LNCaP clone FGC (cell line): ENCODE measurements at places on chromosomes 6 and 20.

- no peak for DNase-seq
Observed at GRCh38 chr20:19539191-19539590, 218.9 kb upstream of the RIN2 start.

- no peak for DNase-seq
Observed at GRCh38 chr6:31836047-31836473, 8.5 kb downstream of the HSPA1B start.

DNA sequence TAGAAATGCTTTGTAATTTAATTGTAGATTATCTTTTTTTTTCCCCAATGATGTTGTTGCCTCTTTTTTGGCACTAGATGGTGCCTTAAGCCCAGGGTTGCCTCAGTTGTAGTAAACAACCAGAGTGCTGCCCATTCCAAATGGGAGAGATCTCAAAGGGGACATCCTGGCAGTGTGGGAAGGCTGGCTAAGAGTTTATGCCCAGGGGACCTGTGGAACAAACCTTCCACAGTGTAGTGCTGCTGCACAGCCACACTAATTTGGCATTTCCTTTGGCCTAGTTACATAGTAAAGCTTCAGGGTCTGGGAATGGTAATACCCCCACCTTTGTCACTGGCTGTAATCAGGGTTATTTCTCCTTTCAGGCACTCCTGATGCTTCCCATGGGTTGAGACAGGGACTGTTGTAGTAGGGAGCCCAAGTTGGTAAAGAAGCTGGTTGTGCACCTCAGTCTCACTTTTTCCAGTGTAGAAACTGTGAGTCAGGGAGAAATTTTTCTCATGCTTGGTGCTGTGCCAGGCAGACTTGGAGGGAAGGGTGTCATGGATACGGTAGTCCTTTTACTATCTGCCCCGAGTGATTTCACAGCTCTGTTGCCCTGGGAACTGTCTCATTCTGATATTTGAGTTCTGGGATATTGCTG, 177.8 kb upstream of the ECI2 start:
- DNase-seq: no peak

DNA sequence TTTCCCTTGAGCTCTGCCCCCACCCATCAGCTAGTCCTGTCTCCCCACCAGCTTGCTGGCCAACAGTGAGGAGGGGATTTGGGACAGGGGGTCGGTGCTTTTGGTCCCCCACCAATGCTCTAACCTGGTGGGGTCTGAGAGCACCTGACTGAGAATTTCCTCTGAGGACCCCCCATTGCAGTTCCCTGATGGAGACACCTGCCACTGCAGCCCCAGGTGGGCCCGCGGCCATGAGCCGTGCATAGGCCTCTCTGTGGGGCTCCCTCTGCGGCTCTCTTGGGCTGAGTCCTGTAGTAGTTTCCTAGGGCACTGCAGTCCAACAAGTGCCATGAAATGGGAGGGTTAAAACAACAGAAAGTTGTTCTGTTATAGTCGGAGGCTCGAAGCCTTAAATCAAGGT, 172.2 kb upstream of the SNX9 start:
- DNase-seq: no peak

DNA sequence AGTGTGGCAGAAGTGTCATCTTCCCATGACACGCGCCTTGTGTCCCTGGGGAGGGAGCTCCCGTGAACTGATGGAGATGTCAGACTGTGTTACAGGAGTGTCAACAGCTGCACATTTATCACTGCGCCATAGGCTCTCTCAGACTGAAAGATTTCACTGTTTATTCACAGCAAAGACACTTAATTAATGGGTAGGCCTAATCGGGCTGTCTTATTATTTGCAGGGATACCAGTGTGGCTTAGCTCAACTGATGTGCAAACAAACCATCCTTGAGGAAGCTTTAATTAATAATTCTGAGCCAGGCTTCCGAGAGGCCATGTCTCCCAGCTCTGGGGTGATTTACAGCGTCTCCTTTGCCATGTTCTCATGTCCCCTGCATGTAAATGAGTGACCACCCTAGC, 771.0 kb downstream of the QKI start:
- DNase-seq: no peak
